ENCODE measurements at places on chromosomes 3 and 15.
A peak's percentile ranks its signal among the peaks of the same experiment; 100 is the strongest.

- no peak for ATAC-seq
These were observed 8.1 kb downstream of the ZBTB47 start for GRCh38 chr3:42661593-42662022.

- ATAC-seq, result no peak
These were observed 106.1 kb upstream of the COL8A1 start for GRCh38 chr3:99532246-99532645.

- no peak for ATAC-seq
These were observed 64.6 kb upstream of the PFN2 start for GRCh38 chr3:150035301-150035779.

- no peak for ATAC-seq
These were observed 28.8 kb upstream of the PLSCR2 start for GRCh38 chr3:146498002-146498736.

DNA sequence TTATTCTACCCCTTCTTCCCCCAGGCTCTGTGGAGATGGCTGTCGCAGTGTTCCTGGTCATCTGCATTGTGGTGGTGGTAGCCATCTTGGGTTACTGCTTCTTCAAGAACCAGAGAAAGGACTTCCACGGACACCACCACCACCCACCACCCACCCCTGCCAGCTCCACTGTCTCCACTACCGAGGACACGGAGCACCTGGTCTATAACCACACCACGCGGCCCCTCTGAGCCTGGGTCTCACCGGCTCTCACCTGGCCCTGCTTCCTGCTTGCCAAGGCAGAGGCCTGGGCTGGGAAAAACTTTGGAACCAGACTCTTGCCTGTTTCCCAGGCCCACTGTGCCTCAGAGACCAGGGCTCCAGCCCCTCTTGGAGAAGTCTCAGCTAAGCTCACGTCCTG, 12.9 kb downstream of the SPINT1 start:
- no peak for ATAC-seq

GRCh38 chr15:42108189-42108588, 13.8 kb upstream of the PLA2G4D start:
- ATAC-seq, result no peak

DNA sequence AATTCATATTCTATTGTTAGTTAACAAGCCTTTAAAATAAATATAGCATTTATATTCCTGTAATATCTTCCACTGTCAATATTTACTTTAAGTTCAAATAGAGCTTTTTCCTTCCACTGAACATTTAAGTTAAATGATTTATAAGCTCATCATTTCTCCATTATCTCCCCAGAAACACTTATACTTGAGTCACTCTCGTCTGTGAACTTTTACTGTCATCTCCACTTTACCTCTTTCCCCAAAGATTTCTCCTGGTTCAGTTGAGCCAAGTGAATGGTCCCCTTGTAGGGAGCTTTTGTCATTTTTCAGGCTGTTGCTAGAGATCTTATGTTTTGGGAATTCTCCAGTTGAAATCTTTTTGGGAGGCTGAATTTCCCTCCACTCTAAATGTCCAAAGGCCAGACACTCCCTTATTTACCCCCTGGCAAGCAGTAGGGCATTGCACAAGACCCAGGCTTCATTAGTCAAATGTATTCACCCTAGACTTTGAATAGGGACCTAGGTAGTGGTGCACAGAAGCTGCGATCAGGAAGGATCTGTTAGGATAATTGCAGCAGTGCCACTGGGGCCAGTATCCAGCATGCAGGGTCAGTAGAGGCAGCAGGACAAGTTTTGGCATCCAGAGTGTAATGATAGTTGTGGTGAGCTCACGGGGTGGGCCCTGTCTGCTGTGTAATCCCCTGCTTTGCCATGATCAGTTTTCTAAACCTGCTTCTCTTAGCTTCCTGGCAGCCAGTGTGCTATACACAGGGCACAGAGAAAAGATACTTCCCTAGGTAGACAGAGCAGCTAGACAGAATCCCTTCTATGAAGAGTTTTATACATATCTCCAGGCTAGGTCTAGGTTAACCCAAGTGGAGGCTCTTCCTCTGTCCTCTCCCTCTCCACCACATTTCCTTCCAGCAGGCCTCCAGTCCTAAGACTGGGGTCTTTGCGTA, 356.5 kb upstream of the SLCO3A1 start:
- ATAC-seq, result no peak

- ATAC-seq, result no peak
These were observed 1560.4 kb downstream of the OTOL1 start for GRCh38 chr3:163056874-163057497.

DNA sequence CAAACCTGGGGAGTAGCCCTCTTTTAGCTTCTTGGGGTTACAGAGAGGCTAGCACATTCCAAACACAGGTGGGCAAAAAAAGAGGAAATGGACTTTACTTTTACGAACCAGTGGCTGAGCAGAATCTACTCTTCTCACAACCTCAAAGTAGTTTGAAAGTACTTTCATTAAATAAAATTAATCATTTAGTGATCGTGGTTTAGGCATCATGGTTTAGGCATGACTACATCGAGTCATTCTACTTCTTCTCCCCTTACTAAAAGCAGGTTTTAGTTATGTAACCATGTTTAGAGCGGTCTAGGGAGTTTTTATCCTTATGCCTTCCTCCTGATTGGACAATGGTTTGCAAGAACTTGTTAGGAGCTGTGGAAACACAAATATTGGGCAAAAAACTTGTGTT, 2.5 kb upstream of the GREM1 start:
- peak; percentile 28 for ATAC-seq

DNA sequence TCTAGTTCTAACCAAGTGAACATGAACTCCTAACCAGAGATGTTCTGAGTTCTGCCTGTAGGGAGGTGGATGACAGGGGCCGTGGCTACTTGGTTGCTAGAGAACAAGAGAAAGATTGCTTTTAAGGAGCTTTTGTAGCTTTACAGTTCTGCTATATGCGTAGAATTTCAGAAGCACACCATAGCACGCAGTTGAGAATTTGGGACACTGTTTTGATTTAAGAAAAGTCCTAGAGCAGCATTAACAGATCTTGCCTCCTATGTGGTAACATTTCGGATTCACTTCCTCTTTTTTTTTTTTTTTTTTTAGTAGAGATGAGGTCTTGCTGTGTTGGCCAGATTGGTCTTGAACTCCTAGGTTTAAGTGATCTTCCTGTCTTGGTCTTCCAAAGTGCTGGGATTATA, 181.7 kb downstream of the TCF12 start:
- ATAC-seq, result peak; percentile 61

GRCh38 chr3:169694117-169694516, 30.6 kb upstream of the MECOM start:
- ATAC-seq, result no peak

DNA sequence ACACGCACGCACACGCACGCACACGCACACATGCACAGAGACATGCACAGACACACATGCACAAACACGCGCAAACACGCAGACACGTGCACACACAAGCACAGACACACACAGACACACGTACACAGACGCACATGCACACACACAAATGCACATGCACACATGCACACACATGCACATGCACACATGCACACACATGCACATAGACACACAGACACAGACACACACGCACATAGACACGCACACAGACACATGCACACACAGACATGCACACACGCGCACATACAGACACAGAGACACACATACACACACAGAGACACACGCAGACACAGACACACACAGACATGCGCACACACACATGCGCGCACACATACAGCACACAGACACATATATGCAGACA, 26.4 kb upstream of the PIGZ start:
- ATAC-seq, result no peak

- no peak for ATAC-seq
These were observed 7.9 kb downstream of the CCR4 start for GRCh38 chr3:32959371-32959770.

GRCh38 chr3:113084777-113085176, 94.0 kb downstream of the GTPBP8 start:
- ATAC-seq, result no peak

DNA sequence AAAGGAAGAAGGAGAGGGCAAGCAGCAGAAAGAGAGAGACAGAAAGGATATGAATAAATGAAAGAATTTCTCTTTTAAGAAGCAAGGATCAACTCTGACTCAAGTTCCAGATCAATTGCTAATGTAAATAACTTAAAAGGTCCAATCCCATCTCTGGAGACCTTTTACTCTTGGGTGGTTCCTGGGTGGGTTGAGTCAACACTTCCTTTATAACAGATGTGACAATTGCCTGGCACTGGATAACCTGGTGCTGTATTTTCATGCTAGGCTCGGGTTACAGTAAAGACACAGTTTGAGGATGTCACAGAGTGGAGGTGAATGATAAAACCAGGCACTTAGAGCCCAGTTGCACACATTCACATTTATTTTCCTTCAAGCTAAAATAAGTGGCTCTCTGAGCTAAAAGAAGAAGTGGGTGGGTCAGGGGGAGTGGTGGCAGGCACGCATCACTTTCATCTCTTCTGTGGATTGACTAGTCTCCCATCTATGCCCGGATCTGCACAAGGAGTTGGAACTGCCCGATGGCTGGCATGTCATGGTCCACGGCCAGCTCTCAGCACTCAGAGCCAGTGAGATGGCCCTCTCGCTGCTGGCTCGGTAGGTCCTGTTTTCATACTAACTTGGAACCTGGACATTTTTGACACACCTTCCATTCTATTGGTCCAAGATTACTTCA, 465.8 kb downstream of the FOXP1 start:
- ATAC-seq, result peak; percentile 74

- ATAC-seq, result no peak
These were observed 167.7 kb downstream of the CHL1 start for GRCh38 chr3:364287-364686.

GRCh38 chr3:11643605-11644087, at the start of gene VGLL4:
Gene VGLL4 (minus strand): TSS chr3:11643915. CDS start chr3:11643518, 397 bp downstream.
- peak; percentile 82 for ATAC-seq

DNA sequence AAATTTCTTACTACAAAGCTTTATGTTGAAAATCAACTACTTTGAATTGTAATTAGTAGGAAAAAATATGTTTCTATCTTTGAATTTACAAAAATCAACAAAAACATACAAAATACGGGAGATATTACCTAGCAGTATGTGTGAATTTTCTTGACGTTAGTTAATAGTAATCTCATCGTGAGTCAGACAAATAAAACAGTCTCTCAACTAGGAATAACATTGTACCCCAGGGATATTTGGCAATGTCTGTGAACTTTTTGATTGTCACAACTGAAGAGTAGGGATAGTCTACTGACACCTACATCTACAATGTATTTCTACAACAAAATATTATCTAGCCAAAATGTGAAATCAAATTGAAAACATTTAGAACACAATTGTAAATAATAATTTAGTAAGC, 250.3 kb downstream of the POLQ start:
- no peak for ATAC-seq

DNA sequence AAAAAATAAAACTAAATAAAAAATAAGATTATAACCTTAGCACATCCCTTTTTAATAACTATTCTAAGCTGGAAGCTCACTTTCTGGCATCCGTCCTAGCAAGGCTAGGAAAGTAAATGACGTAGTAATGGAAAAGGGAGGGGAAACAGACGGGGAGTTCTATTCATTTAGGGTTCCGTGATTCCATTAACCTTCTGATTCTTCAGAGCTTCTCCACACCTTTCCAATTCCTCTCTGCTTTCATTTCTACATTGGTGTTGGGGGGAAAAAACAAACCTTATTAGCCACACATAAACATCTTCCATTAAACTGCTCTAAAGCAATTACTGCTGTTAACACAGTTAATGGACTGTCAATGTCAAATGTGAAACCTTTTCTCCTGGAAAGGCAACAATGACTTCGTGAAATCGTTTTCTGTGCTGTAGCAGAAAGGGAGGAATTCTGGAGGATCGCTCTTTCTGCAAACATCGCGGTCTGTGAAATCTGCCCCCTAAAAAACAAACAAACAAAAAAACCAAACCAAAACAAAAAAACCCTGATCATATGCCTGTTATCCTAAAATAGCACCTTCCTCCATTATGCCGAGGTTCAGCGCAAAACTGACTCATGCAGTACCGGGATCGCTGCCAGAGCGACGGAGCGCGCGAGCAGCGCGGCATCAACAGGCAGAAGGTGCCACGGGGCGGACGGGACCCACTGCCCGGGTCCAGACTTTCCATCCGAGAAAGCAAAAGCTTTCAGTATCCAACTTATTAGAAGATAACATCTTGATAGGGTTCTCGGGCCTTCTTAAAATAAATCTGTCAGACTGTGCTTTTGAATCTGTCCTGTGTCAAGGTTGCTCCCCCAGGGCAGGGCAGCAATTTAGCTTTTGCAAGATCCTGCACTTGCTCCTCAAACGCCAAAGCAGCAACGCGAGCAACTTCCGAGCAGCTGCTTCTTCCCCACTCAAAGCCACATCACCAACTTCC, 156.2 kb downstream of the FGF12 start:
- no peak for ATAC-seq

DNA sequence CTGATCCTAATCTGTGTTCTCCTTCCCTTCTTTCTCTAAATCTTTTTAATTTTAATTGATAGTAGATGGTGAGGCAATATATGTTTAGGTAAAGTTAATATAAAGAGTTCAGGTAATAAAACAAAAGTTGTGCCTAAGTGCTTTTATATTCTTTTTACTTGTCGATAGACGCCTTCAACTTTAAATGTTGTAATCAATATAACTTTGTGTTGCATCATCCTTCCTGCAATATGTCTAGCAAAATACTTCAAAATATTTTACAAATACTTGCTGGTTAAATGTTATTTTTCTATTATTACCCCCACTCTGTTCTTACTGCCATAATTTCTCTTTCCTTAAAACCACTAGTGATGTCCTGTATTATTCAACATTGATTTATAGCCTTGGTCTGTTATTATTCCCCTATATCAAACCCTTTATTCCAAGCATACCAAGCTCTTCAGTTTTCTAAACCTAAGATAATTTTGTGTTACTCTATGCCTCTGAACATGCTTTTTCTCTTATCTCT, 92.4 kb downstream of the NAALADL2 start:
- ATAC-seq, result no peak

GRCh38 chr3:72615182-72615581, 233.1 kb downstream of the SHQ1 start:
- no peak for ATAC-seq

- no peak for ATAC-seq
These were observed 143.7 kb downstream of the NR1D2 start for GRCh38 chr3:24088782-24089181.

DNA sequence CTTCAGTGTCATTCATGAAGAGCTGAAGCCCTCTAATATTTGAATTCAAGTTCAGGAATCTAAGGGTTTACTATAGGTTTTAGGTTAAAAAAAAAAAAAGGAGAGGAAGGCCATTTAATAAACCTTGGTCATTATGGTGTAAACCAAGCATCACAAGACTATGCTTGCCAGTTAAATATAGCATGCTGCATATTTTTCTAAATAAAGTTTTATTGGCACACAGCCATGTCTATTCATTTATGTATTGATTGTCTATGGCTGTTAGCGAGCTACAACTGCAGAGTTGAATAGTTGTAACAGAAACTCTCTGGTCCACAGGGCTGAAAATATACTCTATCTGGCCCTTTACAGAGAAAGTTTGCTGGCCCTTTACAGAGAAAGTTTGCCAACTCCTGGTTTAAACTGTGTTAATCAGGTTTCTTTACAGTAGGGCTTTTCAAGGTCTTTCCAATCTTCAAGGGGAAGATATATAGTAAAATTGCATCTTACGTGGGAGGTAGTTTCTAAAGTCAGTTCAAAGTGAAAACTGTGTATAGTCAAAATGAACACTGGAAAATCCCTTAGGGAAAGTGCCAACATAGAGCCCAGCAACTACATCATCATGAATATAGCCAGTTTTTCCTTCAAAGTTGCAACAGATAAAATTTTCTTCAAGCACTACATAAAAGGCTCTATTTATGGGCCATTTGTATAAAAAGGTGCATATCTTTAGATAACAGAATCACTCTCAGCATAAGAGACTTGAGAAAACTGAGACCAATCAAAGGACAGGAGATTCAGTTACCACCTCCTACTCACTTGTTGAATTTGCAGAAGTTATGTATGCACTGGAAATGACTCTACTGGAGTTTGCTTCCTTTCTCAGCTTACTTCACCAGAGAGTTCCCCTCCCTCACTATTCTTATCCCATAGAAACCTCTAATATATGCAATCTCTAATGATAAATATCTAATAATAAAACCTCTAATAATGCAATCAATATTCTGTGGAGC, 49.7 kb upstream of the FRMD4B start:
- ATAC-seq, result peak; percentile 65
